ENCODE measurements at places on chromosomes 11 and 22.
A peak's percentile ranks its signal among the peaks of the same experiment; 100 is the strongest.

DNA sequence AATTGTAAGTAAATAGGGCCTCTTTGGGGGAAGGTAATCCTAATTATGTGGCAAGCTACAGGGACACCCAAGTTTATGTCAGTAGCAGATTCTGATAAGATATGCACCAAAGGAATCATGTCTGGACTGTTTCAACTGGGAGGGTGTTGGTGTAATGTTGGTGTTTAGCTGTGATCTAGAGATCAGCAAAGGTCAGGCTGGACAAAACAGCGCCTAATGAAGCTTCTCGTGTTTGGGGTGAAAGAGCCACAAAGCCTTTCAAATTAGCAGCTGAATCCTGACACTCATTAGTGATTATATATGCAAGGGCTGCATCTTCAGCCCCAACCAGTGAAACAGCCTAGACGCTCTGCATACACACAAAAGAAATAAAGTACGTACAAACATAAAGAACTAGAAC is 106.3 kb downstream of the MPPED2 start:
- DNase-seq, result no peak

DNA sequence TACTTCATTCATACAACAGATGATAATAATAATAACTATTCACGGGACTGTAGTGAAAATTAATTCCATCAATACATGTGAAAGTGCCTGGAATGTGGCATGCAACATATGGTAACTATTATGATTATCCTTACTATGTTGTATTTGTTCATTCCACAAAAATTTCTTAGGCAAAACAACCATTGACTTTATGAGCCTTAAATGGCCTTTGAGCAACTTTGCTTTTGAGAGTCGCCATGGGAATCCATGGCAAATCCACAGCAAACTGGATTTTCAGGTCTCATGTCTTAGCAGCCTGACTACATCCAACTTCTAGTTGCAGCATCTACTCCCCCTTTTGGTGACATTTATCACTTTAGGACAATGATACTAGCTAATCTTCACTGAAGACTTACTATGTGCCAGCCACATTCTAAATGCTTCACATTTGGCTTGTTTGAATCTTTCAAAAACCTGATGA is 56.8 kb downstream of the SLC1A2 start:
- no peak for DNase-seq

DNA sequence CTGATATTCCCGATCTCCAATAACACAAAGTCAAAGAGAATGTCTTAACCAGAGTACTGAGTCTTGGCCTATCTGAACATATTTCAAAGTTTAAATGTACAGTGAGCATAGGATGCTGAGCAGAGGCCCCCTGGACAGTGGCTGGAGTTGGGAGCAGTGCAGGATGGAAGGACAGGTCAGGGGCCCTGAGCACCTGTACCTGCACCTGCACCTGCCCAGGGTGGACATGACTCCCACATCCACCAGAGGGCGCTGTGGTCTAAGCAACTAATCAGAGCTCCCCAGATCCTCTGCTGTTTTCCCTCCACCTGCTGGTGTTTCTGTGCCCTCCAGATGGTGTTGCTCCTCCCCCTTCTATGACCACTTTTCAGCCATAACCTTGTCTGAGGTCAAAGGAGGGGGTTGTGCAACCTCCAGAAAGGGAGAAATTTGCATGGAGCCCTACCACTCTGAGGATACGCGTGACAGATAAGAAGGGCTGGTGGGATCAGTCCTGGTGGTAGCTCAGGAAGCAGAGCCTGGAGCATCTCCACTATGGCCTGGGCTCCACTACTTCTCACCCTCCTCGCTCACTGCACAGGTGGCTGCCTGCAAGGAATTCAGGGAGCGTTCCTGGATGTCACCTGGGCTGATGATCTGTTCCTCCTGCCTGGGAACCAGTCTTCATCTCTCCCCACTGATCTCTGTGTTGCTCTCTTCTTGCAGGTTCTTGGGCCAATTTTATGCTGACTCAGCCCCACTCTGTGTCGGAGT is 49.1 kb upstream of the VPREB1 start:
- no peak for DNase-seq

- no peak for DNase-seq
These were observed 78.8 kb upstream of the BID start for GRCh38 chr22:17853073-17853472.

GRCh38 chr11:102323542-102324251 is 6.4 kb downstream of the BIRC3 start:
- peak; percentile 32 for DNase-seq

- no peak for DNase-seq
These were observed 62.9 kb upstream of the B3GAT1 start for GRCh38 chr11:134474942-134475341.

DNA sequence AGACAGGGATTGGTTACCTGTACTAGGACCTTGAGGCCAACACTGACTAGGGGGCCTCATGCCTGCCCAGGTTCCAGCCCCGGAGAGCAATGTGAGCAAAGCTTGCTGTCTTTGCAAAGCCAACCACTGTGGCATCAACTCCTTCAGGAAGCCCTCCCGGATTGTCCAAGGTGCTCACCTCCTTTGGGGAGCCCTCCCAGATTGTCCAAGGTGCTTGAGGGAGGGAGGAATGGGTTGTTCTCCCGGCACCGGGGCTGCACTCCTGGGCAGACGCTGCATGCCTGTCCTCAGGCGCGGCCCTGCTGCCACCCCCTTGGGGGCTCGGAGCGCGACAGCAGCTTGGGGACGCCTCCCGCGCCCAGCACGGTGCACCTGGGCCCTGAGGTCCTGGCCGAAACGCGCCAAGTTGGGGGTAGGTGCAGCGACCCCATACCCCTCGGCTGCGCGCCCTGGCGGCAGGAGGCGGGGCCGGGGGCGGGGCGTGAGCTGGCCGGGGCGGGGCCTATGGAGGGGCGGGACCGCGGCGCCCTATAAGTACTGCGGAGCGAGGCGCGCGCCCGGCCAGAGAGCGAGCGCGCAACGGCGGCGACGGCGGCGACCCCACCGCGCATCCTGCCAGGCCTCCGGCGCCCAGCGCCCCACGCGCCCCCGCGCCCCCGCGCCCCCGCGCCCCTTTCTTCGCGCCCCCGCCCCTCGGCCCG is at the start of gene CD81:
Gene CD81, plus strand, starts transcription at position 560 of the 701 bp plus-strand sequence. CDS start 240 bp downstream, outside the sequence.
- DNase-seq, result no peak

DNA sequence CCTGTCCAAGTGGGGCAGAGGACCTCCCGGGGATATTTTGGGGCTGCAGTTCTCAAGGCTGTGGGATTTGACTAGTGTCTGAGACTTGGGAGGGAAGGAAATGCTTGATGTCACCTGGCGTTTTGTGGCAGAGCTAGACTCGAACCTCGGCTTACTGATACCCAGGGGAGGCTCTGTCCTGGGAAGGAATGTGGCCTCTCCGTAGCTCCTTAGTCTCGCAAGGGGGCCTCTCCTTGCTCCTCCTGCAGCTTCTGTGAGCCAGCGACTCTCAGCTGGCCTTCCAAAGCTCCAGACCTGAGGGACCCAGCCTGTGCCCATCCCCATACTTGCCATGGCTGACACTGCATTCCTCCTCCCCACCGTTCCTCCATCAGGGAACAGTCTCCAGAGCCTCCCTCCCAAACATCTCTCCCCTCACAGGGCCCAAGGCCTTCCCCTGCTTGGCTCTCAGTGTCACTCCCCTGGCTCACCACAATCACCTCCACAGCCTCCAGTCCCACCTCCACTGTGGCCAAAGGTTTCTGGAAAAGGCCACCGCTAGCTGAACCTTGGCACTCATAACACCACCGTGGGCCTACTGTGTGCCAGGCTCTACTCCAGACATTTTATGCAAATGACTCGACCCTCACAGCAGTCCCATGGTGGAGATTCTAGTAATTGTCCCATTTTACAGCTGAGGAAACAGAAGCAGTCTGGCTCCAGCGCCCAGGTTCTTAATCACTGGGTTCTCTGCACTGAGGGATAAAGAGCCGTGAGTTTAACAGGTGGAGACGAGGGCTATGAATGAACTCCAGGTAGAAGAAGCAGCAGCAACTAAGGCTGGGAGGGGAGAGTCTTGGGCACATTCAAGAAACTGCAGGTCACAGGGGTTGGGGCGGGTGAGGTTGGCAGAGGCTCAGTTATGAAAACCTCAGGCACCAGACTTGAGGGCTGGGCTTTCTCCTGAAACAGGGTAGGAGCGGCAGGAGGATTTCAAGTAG is 12.1 kb downstream of the P2RY2 start:
- DNase-seq, result no peak

DNA sequence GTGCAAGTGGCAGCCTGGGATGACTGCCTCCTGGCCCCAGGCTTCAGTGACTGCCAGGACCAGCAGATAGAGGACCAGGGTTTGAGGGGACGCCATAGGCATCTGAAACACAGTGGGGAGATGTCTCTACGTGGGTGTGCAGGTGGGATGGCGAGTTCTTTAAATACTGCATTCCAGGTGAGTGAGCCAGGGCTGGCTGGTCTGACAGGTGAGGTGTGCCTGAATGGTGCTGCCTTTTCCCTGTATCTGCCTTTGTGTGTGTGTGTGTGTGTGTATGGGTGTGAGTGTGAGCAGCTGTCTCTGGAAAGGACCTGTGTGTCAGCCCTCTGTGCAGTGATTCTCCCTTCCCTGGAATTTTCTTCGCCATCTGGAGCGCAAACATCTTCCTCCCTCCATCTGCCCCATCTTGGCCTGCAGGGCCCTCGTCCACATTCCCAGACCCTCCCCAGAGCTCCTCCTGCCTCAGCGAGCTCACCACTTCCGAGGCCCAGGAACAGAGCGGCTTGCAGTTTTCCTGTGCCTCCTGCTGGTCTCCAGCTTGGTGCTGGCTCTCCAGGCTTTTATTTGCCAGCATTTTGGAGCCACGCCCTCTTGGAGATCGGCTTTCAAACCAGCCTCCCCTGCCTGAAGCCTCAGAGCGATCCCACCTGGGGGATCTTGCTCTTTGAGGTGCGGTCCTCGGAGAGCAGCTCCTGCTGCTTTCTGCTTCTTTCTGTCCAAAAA is at the start of gene GPHA2:
Gene GPHA2, minus strand, starts transcription at position 535 of the 723 bp plus-strand sequence. Its CDS starts 433 bp downstream, at position 102.
- DNase-seq, result no peak

- peak; percentile 50 for DNase-seq
These were observed 7.2 kb upstream of the NIPSNAP1 start for GRCh38 chr22:29587938-29588699.

DNA sequence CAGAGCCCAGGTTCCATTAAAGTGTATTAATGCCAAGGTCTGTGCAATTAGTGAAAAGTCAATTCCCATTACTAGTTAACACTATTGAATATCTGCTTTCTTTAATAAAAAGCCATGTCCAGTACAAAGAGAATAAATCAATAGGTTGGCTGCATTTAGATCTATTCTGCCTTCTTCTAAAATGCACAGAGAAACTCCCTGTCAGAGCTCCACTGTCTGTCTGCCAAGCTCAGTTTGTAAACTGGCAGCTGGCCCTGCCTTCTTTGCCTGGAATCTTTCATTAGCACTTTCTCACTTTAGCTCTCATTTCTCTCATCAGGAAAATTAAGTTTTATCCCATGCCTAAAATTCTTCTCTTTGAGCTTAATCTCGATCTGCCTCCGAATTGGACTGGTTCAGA is 35.6 kb downstream of the ARL14EP start:
- no peak for DNase-seq

DNA sequence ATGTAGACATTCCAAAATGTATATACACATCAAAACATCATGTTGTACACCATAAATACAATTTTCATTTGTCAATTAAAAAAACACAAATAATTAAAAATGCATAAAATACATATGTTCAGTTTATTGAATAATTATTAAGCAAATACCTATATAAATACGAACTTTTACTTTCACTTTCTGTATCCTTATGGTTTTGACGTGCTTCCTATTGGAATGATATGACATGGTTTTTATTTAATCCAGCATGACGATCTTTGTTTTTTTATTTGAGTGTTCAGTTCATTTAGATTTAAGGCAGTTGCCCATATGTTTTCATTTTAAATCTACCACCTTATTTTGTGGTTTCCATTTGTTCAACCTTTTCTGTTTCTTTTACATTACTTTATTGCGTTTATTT is 198.3 kb upstream of the PLET1 start:
- no peak for DNase-seq

DNA sequence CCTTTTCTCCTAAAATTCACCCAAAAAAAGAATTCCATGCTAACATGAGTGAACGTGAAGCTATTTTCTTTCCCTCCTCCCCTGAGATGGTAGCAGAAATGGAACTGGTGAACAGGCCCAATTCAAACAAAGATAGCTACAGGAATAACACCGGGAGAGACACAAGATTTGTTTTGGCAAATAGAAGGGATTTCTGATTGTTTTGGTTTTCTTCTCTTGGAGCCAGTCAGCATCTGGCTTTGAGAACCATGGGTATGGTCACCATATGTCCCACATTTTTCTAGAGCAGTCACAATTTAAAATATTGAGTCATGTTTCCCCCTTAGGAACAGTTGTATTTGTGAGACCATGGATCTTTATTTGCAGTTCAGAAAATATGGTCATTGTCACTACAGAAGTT is 214.1 kb downstream of the FAM76B start:
- DNase-seq, result no peak

GRCh38 chr22:46508491-46508999 is 28.9 kb downstream of the CELSR1 start:
- DNase-seq, result no peak

DNA sequence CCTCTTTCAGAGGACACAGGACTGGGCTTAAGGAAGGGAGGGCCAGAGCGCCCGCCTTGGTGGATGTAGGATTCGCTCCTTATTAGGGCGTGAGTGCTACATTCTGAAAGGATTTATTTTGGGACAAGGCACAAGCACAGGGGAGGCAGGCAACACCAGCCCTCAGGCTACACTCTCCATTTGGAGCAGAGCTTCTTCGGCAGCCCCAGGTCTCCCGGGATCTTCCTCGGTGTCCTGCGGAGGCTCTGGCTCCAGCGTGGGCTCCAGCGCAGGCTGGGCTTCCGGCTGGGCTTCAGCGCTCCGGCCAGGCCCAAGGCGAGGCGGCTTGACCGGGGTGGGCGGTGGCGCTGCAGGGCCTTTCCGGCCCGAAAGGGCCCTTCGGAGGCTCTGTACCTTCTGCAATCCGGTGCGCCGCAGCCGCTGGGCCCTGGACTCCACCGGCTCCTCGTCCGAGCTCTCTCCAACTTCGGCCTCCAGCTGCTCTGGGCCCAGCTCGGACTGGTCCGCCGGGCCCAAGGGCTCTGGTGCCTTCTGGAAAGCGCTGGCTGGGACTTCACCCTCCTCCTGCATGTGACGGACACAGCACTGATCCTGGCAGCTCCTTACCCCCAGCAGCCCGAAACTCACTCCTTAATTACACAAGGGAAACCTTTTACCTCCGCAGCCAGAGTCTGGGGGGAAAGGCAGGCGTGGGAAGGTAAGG is 1.1 kb downstream of the CAVIN3 start:
- no peak for DNase-seq

- DNase-seq, result no peak
These were observed 31.0 kb upstream of the CHRM4 start for GRCh38 chr11:46422588-46422987.

GRCh38 chr22:39943337-39943736 is 16.9 kb upstream of the TMA7B start:
- no peak for DNase-seq

- no peak for DNase-seq
These were observed 962.9 kb downstream of the BRD1 start for GRCh38 chr22:48864748-48865147.

GRCh38 chr11:66936311-66936711 is 21.9 kb downstream of the PC start:
- peak; percentile 87 for DNase-seq

DNA sequence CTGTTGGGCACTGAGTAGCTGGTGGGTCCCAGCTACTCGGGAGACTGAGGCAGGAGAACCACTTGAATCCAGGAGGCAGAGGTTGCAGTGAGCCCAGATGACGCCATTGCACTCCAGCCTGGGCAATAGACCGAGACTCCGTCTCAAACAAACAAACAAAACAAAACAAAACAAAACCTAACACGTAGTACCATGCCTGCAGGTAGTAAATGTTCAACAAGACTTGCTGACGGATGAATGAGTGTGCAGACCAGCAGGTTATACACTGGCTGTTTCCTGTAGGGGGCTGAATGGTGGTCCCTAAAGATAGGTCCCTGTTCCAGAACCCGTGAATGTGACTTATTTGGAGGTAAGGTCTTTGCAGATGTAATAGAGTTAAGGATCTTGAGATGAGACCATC is 12.8 kb upstream of the MRGPRD start:
- DNase-seq, result no peak

Measured in AG04450 (cell line).